ENCODE measurements at places on chromosomes 6 and 20. TPM values are rescaled to one million over a fixed set of nuclear protein-coding genes. Genes with fewer than 3 reads are reported as not detected.

DNA sequence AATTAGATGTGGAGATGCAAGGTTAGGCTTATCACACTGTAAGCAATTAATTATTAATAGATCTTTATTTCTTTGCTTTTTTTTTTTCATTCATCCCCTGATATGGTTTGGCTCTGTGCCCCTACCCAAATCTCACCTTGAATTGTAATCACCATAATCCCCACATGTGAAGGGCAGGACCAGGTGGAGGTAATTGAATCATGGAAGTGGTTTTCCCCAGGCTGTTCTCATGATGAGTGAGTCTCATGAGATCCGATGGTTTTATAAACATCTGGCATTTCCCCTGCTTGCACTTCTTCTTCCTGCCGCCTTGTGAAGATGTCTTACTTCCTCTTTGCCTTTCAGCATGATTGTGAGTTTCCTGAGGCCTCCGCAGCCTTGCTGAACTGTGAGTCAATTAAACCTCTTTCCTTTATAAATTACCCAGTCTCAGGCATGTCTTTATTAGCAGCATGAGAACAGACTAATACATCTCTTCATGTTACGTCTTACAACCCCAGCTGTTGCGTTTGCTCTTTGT lies 333.8 kb downstream of the CDH26 start:
- no peak for DNase-seq

DNA sequence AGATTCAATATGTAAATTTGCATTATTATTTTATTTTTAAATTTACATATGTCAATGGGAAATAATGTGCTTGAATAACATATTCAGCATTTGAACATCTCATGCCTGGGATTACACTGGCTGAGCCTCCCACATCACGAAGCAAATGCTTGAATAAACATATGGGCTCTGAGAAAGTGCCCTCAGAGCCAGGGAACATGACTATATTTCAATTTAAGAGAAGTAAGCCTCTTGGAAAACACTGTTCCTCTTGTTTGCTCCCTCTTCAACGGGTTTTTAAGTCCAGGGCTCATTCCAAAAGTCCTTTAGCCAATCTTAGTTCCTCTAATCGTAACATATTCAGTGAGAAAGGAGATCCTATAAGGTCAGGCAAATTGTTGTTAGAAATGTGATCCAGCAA lies 122.0 kb downstream of the GMPR start:
- DNase-seq = no peak

GRCh38 chr6:72649032-72649984 lies 27.4 kb downstream of the KCNQ5 start:
- DNase-seq = no peak

DNA sequence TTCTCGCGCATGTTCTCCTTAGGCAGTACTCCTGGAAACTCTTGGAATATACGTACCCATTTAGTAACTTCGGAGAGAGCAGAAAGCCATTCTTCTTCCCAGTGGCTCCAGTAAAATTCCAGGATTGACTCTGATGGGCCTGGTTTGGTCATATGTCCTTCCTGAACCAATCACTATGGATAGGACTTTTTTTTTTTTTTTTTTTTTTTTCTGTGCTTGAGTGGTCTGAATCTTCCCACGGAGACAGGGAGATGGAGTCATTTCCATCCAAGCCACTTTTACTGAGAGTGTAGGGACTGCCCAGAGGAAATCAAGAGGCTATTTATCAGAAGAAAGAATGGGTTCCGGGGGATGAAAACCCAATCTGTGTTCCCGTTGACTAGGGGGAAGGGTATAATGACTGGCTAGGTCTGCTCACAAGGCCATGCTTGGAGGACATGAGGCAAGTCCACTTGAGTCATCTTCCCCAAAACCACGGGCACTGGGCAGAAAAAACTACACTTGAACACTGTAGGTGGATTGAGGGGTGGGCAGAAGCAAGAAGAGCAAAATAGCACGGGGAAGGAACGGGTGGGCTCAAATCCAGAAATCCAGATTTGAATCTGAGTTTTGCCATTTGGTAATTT lies 35.4 kb upstream of the MRPS18A start:
- DNase-seq = no peak

GRCh38 chr20:51100617-51101016 lies 77.7 kb upstream of the KCNG1 start:
- no peak for DNase-seq

- DNase-seq = no peak
These were observed 77.8 kb upstream of the TGM3 start for GRCh38 chr20:2217857-2218539.

DNA sequence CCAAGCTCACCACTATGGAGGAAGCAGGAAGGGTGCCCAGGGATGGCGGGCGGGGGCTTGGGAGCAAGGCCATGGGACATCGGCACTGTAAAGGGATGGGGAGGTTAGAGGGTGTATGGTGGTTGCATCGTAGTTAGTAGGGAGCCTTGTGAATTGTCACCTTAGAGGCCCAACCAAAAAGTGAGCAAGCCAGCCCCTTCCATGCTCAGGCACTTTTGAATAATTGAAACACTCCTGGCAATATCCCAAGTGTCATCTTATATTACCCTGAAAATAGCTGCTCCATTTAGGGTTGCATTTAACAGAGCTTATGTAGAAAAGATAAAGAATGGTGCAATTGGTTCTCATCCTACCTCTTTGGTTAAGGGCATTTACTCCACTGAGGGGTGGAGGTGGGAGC lies 169.2 kb downstream of the SAMD5 start:
- no peak for DNase-seq

DNA sequence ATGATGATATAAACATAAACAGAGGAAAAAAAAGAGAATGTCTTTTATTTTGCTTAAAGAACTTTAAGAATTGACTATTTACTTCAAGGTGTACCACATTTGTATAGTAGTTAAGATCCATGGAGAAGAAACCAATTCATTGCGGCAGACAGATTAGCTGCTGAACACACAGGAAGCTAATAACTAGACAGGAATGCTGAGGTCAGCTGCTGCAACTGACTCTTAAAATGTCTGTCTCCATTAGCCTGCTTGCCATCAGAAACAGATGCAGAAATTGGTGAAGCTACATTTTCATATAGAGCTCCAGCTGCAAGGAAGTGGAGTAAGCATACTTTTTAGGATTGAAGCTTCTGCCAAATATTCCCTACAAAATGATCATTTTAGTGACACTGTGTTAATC lies 939.5 kb downstream of the EPHA7 start:
- no peak for DNase-seq

DNA sequence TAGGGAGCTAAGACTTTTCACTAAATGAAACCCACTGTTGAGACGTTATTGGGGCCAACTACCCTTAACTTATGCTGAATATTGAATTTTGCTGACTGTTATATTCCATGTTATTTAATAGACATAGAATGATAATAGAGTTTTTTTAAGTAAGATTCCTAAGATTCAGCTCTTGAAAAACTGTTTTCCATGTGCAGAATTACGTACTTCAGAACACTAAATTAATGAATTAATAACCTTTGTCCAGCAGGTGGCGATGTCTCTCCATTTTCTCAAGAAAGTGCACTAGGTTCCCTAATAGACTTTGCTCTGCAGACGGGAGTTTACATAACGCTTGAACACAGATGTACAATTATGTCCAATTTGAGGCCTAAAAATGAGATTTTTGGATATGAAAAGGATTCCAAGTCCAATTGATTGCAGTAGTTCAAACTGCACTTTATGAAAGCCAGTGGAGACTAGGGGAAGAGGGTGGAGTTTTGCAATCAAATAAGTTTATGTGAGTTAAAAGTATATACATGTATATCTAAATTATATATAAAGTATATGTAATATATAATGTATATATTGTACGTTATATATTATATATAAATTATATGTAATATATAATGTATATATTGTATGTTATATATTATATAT lies 282.1 kb downstream of the UST start:
- peak; percentile 50 for DNase-seq

DNA sequence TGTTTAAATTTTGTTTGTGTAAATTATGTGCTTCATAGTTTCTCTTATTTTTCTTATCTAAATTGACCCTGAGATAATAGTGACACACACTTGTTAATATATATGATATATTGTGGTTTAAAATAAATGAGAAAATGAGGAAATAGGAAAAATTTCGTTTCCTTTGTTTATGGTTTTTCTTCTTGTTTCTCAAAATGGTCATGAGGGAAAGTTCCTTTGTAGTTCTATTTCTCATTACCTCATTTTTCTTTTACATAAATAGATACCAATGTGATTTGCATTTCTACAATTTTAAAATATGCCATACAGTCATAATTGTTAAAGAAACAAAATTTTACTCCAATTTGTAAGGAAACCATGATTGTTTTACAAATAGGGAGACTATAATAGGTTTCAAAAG lies 9.2 kb downstream of the OR2A4 start:
- DNase-seq = no peak

GRCh38 chr6:52176550-52176949 lies 9.6 kb upstream of the IL17A start:
- peak; percentile 74 for DNase-seq

DNA sequence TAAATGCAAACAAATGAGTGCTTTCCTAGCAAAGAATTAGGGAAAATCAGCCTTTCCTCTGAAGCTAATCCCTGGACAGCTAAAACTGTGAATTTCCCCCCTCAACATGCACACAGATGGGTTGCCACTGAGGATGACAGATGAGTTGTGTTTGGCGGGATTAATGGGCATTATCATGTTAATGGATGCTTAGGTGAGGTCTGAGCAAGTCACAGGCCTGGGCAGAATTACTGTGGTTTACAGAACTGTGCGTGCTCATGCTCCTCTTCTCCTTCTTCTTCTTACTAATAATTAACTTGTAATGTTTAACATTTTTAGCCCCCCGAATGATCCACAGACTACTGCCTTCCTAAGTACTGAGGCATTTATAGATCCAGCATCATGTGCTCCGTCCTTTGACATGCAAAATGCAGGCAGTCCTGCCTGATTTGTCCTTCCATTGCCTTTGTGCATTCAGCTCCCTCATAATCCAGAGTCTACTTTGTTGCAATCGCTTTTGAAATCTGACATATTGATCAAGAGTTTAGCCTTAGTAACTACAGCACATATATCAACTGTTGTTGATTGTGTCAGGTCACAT lies 753.4 kb upstream of the MMS22L start:
- no peak for DNase-seq

GRCh38 chr20:24912397-24913075 lies 36.5 kb upstream of the CST7 start:
- no peak for DNase-seq

DNA sequence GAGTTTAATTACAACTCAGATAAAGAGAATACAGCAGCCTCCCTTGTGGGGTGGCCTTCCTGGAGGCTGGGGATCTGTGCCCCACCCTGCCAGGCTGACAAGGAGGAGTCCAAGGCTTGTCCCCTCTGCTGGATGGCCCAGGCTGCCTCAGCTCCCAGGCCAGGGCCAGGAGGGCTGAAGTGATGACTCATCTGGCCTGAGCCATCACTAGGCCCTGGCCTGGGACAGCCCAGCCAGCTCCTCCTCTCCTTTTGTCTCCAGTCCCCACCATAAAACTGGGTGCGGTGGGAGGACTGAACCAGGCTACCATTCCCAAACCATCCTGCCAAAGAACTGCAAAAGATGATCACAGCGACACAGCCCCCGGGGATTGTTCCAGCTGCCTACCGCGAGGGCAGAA lies 15.0 kb downstream of the GRM4 start:
- DNase-seq = no peak

- no peak for DNase-seq
These were observed 5.1 kb downstream of the TP53RK start for GRCh38 chr20:46683939-46684750.

DNA sequence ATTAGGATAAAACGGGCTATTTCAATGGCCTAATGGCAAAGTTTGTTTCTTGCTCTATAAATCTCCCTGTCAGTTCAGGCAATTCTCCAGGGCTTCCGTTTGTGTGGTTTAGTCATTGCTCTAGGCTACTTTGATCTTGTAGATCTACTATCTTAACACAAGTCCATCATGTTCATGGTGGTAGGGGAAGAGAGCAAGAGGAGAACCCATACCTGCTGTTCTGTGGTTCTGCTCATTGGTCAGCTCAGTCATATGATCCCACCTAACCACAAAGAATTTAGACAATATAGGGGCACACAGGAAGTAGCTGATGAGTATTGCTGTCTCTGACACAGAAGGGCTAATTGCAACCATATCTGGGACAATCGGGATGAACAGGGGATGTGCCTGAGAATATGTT lies 4.9 kb upstream of the DEK start:
- DNase-seq = no peak

GRCh38 chr6:159963111-159963510 lies 5.8 kb upstream of the IGF2R start:
- no peak for DNase-seq

DNA sequence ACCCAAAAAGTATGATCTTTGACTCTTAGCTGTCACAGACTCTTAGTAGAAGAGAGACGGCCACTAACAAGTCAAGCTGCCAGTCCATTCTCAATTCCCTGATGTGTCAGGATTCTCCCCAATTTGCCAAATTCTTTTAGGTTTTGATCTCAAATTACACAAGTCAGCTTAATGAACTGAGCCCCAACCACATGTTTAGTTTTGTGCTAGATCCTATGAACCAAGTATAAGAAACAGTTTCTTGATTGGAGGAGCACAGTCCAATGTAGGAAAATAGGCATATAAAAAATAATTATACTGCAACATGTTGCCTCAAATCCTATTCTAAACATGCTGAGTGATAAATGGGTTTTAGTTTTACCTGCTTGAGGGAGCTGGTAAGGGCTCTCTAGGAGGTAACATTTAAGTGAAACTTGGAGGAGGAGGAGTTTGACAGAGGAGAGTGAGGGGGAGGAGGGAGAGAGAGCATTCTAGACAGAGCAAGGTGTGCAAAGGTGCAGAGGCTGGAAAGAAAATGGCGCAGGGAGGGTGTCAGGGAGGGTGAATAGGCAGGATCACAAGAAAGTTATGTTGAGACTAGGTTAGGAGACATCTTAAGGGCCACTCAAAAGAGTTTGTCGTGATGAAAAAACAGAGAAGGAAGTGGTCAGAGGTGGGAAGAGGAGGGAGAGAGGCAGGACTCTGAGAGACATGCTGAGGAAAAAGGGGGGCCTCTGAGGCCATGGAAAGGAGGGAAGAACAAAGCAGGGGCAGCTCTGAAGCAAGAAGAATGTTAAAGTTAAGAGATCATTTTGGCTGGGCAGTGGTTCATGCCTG lies 22.8 kb upstream of the FAM83C start:
- DNase-seq = no peak

Gene LPIN3
- total RNA-seq = 0.53 TPM

Gene LST1
- total RNA-seq = 22.0 TPM

Gene DUSP22
- total RNA-seq = 25.3 TPM

Gene RAET1L
- not detected for total RNA-seq

Gene FAXC
- not detected for total RNA-seq

Gene NOTCH4
- total RNA-seq = 1.3 TPM

Gene ANKRD66
- not detected for total RNA-seq

Gene CBLN4
- total RNA-seq = not detected

Gene TFAP2C
- not detected for total RNA-seq

Gene HLA-B
- total RNA-seq = 3,812 TPM

Data from CD8-positive, alpha-beta memory T cell (primary cell).